NCI-H1417 treated with DMSO at 0.1 percent for 48 hours (cell line): ENCODE measurements at places on chromosomes 11 and 22.

DNA sequence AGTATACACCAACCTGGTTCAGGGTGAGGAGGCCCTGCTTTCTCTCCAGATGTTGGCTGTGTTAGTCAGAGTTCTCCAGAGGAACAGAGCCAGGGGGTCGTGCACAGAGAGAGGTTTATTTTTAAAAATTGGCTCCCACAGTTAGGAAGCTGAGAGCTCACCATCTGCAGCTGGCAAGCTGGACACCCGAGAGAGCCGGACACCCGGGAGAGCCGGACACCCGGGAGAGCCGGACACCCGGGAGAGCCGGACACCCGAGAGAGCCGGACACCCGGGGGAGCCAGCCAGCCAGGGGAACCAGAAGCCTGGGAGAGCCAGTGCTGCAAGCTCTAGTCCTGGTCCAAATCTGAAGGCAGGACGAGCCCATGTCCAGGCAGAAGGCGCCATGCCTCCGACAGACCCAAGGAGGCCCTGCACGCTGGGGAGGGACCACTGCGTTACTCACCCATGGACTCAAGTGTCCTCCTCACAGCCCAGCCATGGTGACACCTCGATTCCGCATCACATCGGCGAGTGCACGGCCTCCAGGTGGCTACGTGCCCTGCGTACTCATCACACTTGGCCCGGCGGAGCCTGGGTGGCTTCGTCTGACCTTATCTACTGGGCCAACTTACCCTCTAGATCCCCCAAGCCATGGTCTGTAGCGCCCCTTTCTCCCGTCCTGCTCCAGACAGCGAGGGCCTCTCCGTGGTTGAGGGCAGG, 99.0 kb downstream of the BRD1 start:
- no peak for DNase-seq

GRCh38 chr11:74195828-74196227, 24.7 kb downstream of the PPME1 start:
- no peak for DNase-seq

- DNase-seq, result no peak
Observed at GRCh38 chr11:45864041-45864440, 16.8 kb downstream of the CRY2 start.

DNA sequence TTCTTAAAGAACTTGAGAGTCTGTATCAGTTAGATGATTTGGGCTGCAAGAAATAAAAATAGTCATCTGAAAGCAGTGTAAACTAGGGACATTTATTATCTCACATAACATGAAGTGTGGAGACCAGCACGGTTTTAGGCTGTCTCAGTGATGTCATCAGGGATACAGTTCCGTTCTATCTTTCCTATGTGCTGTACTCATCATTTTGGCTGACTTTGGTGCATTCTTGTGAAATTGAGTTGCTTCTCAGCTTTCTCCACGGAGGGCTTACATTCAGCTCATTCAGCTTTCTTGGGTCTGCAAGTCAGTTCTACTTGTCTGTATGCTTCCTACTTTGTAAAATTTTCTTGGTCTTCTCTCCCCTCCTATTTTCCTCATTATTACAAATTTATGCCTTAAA, 51.8 kb upstream of the LIN7C start:
- DNase-seq, result no peak

- no peak for DNase-seq
Observed at GRCh38 chr11:58762284-58763119, 30.8 kb upstream of the GLYAT start.

GRCh38 chr22:36330655-36331305, 57.0 kb downstream of the MYH9 start:
- DNase-seq, result no peak

DNA sequence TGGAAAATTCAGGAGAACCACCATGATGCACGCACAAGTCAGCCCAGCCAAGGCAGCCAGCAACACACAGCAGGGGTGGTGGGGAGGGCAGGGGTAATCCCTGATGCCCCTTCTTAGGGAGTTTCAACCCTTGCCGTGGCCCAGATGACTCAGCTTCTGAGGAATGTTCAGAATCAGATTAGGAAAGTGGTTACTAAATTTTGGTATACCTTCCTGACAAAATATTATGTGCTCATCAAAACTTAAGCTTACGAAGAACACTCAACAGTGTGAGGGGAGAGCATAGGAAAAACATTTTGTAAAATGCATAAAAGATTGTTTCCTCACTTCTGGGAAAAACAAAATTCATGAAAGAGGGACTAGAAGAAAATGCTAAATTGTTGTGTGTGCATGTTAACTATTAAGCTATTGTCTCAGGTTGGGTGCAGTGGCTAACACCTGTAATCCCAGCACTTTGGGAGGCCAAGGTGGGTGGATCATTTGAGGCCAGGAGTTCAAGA, 32.1 kb downstream of the SERPIND1 start:
- DNase-seq, result no peak

DNA sequence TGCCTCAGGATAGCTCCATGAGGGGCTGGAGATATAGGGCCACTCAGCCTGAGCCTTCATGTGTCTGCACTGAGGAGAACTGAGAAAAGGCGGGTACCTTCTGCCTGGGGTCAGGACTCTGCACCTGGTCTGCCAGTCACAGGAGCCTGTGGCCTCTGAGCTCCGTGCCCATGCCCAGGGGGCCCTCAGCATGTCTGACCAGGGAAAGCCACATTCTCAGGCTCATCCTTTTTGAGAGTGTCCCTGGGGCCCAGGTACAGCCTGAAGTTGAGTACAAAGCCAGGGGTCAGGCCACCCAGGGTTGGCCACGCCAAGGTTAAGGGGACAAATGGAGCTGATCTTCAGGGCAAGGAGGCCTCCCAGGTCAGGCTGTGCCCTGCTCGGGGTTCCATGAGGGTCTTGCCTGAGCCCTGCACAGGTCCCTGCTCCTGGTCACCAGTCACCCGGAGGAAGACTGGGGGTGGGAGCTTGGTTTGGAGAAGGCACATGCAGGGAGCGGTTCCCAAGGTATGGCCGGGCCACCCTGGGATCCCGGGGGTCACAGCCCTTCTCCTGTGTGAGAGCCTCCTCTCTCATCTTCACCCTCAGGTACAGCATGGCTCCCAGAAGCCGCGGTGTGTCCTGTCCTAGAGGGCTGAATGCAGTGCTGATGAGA, 6.0 kb downstream of the DENND6B start:
- DNase-seq, result no peak

DNA sequence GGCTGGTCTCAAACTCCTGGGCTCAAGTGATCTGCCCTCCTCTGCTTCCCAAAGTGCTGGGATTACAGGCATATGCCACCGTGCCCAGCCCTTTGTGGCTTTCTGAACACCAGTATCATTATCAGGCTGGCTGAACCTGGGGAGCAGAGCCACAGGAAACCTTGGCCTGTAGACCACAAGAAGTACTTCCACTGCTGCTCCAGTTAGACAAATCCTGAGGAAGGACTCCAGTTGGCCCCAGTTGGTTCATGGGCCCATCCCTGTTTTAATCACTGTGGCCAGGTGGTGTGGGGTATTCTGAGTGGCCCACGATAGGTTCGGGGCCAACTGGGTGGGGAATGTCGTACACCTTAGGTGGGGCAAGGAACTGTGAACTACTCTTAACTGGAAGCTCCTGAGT, 5.5 kb upstream of the DUSP18 start:
- no peak for DNase-seq
